Nephron progenitor cell (in vitro differentiated cells): ENCODE measurements at places on chromosomes 3 and 15.

DNA sequence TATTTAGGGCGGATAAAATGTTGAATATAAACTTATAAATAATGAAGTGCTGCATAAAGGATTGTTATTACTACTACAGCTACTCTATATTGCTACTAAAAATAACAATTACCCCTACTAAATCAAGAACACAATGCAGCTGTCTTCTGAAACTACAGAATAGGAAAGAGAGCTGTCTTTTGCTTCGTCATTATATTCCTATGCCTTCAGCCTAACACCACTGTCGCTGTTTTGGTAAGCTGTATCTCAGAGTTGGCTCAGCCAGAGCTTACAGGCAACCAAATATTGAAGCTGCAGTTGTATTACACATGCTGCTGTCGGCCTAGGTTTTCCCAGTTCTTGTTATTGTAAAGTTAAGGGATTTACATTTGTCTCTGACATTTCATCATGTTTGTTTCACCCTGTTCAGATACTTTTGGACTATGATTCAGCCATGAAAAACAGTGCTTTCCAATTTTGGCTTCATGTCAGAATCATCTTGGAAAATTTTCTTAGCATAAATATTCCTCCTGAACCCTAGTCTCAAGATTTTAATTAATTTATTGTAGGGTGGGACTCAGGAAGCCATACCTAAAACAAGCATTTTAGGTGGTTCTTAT, 31.3 kb upstream of the LPP start:
- no peak for DNase-seq

- DNase-seq, result no peak
These were observed 272.1 kb downstream of the UACA start for GRCh38 chr15:70491201-70491621.

DNA sequence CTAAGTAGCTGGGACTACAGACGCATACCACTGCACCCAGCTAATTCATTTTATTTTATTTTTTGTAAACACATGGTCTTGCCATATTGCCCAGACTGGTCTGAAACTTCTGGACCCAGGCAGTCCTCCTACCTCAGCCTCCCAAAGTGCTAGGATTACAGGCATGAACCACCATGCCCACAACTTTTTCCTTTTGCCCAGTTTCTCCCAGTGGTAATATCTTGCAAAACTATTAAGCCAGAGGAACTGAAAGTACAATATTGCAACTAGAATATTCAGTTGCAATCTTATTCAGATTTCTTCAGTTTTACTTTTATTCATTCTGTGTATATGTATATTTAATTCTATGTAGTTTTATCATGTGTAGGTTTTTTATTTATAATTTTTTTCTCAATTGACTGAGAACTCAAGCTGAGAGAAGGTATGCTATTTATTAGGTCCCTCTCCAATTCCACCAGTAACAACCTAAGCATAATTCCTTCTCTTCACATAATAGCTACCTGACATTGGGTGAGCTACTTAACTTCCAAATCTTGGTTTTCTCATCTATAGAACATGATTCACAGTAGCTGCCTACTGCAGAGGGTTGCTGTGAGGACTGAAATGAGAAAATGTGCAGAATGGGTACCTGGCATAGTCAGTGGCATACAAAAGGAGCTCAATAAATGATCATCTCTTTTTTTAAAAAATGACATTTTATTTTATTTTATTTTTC, 30.8 kb downstream of the KLHL18 start:
- DNase-seq, result no peak

DNA sequence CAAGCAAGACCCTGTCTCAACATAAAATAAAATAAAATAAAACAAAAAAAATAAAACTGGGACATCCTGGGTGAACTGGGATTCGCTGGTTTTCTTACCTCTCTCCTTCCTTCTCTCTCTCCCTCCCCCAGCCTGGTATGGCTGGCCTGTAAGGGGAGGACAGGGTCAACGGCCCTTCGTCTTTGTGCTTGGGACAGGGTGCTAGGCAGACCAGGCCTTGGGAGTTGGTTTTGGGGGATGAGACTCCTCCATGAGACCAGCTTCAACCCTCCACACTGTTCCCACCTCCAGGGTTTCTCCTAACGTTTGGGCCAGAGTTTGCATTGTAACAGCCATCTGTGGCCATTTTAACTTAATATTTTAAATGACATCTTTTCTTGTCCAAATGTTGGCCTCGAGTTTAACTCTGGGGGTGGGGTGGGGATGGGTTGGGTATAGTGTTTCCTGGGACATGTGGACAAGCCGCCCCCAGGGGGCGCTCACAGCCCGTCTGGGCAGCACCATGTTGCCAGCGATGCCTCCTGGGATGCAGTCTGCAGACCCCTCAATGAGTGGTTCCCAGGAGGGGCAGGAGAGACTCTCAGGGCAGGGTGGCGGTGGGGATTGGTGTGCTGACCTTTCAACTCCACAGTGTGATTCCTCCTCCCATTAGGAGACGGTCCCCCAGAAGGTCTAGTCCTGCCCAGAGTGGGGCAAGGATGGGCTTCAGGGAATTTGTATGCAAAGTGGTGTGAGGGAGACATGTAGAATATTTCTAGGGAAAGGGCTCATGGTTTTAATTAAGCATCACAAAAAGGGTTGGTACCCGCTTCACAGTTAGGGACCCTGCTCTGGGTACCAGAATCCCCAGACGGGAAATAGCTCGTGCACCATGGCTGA, 37.7 kb upstream of the LCTL start:
- peak; percentile 86 for DNase-seq

DNA sequence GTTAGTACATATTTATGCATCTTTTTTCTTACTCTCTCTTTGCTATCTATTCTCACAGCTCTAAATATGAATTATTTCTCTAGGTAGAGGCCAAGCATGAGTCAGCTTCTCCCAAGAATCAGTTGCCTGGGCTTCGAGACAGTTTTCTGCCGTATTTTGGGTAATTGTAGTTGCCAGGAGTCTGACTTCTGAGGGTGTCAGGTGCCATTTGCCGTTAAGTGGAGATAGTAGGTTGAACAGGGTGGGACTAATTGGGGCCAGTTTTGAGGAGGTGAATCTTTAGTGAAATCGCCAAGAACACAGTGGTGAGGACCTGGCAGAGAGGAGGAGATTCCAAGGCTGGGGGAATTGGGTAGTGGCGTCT, 7.8 kb upstream of the NRROS start:
- no peak for DNase-seq

- DNase-seq, result peak; percentile 98
These were observed 1.3 kb downstream of the SLC7A14 start for GRCh38 chr3:170584585-170585007.

DNA sequence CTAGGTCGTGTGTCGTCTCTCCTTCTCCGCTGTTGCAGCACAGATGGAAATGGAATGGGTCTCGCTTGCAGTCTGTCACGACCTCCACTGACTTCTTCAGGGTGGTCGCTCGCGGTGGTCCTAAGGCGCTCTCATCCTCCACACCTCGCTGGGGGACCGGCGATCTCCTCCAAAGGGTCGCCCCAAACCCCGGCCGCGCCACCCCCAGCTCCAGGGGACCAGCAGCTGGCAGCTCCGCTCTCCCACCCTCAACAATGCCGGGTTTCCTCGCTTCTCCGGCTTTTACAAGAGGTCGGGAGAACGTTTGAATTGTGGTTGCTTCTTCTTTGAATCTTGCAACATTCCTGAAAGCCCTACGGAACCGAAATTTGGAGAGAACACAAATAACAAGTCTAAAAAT, 25.9 kb downstream of the SERP1 start:
- DNase-seq, result no peak

DNA sequence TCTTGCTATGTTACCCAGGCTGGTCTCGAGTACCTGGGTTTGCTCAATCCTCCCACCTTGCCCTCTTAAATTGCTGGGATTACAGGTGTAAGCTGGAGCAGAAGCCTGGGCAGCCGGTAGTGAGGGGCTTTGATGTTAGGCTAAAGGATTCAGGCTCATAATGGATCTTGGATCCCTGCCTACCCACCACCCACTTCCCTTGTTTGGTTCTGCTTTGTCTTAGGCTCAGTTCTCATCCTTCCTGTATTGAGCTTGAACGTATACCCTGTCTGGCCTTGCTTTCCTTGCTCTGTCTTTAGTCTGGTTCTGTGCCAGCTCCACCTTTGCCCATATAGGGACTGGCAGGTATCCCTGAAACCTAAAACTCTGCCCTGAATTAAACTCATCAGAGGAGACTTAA, 1.7 kb downstream of the PPCDC start:
- no peak for DNase-seq

GRCh38 chr3:41572092-41572491, 372.8 kb downstream of the CTNNB1 start:
- no peak for DNase-seq

DNA sequence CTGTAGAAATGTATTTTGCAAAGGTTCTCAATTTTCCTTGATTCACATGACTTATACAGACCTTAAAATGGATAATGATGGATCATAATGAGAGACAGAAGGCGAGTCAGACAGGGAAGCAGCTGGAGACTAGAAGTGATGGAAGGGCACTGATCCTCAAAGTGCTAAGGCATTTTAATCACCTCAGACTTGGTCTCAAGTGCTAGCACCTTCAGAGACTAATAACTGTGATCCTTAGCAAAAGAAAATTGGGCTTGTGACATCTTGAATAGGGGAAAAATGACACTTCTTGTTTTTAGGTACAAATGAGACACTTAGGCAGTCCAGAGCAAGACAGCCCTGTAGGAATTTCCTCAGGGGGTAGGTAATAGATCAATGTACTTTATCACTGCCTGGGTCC, 1011.7 kb downstream of the SQOR start:
- no peak for DNase-seq

GRCh38 chr3:100869787-100870186, 123.4 kb downstream of the ABI3BP start:
- DNase-seq, result no peak

DNA sequence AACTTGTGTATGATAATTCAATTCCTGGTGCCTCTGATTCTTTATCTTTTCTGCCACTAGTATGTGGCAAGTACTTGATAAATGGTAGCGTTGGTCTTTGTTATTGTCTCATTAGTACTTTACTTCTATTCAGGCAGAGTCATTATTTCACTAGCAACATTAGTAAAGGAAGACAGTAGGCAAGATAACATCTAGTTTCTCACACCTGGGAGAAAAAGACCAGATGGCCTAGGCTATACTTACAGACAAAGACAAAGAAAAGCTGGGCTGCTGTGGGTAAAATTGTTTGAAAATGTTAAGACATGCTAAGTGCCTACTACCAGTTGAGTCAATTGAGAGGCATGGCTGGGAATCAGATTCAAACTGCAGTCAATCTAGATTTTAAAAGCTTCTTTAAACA, 198.7 kb upstream of the CMC1 start:
- DNase-seq, result no peak

- no peak for DNase-seq
These were observed 216.8 kb upstream of the CD96 start for GRCh38 chr3:111325160-111325718.

GRCh38 chr15:45249125-45249780, 2.8 kb upstream of the SLC28A2 start:
- DNase-seq, result no peak

GRCh38 chr3:149258298-149258697, 36.7 kb upstream of the CP start:
- DNase-seq, result no peak

DNA sequence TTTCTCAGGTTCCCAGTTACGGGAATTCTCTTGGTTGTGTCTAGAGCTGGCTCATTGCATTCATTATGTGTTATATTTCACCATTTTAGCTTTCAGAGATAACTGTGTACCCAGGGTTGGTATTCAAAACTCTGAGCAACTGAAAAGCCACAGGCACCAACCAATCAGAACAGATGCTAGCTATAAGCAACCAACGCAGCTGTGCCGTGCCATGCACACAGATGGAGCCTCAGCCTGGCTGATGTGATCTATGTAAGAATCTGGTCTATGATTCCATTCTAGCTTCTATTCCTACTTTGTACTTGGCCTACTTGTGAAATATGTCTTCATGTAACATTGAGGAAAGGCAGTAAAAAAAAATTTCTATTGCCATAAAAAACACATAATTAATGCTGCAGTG, 95.0 kb upstream of the CCDC80 start:
- no peak for DNase-seq

DNA sequence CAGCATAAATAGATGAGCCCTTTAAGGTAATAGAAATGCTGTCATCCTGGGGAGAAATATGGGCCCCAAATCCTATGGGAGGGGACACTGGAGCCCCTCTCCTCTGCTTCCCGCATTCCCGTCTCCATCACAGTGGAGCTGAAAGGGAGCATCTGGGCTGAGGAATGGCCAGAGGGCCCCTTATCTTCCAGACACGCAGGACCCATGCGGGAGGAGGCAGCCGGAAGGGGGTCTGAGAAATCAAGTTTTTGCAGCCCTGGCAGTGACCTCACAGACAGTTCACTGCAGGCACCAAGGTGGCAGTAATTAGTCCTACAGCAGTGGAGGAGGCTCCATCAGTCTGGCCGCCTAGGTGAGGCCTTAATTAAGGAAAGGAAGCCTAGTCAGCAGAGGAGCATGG, 80.2 kb downstream of the RAB11A start:
- no peak for DNase-seq

DNA sequence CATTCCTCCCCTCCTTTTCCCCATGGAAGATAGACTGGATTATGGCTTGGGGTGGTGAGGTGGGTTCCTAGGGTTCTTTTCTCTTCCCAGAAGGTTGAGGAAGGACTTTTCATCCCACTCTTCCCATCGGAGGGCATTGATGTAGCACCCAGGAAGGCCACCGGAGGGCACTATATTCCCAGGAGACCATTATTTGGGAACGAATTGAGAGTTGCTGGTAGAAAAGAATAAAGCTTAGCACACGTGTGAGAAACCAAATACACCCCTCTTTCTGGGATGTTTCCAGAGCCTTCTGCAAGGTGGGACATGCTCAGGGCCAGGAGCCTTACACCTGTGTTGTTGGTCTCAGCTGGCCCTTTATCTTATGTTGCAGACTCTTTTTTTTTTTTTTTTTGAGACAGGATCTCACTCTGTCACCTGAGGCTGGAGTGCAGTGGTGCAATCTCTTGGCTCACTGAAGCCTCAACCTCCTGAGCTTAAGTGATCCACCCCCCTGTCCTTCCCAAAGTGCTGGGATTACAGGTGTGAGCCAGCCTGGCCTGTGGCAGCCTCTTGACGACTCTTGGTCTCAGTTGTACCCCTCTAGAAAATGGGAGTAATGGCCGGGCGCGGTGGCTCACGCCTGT, 6.3 kb upstream of the CDC25A start:
- DNase-seq, result peak; percentile 75

- no peak for DNase-seq
These were observed 46.2 kb downstream of the SLC25A26 start for GRCh38 chr3:66267031-66267430.

DNA sequence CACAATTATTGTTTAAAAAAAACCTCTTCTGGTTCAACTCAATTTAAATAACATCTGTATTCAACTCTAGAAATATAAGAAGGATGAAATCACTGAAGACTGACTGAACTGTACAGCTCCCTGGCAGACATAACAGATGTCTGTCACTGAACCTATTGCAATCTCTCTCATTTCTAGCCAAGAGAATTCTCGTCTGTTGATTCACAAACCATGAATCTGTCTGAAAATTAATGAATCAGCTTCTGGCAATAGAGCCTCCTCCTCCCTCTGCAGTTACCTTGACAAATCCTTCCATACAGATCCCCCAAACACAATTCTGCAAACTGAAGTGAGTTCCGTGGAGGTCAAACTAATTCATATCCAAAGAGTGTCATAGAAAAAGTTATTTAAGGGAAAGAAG, 561.4 kb downstream of the PYDC2 start:
- DNase-seq, result no peak
